ENCODE measurements at places on chromosomes 4 and X.

GRCh38 chr4:182808673-182809416, 108.3 kb downstream of the DCTD start:
- no peak for DNase-seq

DNA sequence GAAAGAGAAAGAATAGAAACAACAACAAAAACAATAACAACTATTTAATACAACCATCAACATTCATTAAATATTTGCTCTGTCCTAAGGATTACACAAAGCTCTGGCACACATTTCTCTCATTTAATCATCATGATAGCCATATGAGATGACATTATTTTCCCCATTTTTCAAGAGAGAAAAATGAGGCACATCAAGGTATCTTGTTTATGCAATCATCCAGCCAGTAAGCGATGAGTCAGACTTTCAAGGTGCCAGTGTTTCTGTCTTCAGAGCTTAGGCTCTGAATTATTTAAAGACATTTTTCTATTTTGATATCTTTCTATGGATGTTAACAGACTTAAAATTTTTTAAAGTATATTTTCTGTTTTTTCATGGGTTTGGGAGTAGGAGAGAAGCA, 541.8 kb upstream of the SMIM31 start:
- no peak for DNase-seq

DNA sequence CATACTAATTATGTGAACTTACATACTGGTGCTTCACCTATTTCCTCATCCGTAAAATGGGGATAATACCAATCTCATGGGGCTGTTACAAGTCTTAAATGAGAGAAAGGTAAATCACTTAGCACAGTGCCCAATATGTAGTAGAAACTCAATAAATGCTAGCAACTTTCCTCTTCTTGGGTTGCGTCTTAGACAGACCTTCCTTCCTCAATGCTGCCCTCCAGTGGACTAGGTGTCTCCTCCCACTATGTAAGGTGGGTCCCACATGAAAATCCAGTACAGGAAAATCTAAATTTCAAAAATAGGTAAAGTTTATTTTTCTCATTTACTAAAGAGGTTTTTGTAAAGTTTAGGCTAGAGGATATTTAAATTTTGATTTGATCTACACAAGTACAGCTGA, 20.6 kb downstream of the ZDHHC9 start:
- peak; percentile 26 for DNase-seq

- DNase-seq = no peak
Measured at GRCh38 chrX:9847071-9847470, 60.8 kb downstream of the SHROOM2 start.

DNA sequence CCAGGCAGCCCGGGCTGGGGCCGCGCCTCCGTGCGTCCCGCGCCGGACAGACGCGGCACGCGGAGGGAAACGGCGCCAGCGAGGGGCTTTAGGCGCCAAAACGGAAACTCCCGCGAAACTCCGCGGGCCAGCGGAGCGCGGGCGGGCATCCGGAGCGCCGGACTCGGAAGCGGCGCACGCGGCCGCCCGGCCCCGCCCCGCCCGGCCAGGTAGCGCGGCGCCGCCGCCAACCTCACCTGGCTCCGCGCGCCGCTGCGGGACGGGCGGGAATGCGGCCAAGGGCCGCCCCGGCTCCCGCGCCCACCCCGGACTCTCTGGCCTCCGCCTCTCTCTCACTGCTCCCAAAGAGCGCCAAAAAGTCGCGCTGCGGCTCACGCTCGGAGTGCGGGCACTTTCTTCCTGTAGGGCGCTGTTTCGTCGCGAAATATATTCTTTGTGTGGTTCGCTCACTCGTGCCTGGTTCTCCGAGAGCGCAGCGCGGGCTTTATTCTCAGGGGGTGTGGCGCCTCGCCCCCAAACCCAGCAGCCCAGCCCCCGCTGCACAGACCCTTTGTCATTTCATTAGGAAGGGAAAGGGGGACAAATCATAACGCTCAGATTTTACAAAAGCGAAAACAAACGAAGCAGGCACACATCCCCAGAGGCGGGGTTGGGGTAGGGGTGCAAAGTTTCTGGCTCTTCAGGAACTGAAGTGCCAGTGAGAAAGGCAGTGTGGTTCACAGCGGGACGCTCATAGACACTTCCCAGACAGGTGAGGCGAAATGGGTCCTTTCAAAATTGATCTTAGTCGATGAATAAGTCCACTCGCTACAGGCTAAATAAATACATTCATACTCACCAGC, 961 bp upstream of the MBNL3 start:
- DNase-seq = no peak

- no peak for DNase-seq
Measured at GRCh38 chr4:93066749-93067148, 761.8 kb upstream of the ATOH1 start.
